CD4-positive, alpha-beta T cell (primary cell): ENCODE measurements at places on chromosomes 7 and 10.

DNA sequence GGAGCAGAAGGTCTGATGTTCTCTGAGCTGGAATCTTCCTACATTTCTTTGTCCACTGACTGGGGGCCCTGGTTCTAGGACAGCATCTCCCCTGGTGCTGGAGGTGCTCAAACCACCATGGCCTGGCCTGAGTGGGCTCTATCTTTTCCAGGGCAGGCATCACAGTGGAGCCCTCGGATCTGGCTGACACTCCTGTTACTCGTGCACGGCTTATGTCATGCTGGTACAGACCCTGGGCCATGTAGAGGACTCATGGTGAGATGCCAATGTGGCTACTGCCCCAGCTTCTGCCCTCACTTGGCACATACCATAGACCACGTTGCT is 96.0 kb downstream of the HIPK2 start:
- no peak for DNase-seq

- no peak for DNase-seq
These were observed 15.6 kb upstream of the CHST3 start for GRCh38 chr10:71948496-71949067.

DNA sequence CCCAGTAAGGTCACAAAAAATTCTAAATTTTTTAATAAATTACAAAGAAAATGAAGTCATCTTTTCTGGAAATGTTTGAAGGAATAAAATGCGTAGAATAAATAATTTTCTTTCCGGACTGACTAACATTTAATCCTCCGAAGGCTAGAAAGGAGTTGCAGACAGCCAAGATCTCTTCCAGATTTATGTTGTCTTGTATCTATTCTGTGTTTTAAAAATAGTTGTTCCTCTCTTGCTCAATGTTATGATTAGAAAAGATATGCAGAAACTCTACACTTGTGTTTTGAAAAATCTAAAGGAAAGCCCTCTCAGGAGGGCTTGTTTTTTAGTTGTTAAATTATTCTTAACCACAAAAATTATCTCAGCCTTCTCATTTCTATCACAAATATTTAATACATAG is 70.7 kb downstream of the MACC1 start:
- no peak for DNase-seq

DNA sequence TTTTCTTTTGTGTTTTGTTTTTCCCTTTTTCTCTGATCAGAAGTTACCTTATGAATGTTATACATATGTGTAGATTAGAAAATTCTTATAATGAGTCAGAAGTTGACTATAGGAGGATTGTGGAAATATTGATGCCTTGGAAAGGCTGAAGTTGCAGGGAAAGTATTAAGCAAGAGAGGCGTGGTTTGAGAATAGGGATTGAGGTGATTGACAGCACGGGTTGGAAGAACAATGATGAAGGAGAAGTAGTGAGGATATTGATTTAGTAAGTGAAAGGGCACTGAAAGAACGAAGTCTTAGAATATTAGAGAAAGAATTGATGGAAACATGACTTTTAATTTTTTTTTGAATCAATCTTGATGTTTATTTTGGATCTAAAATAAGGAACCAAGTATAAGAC is 176.0 kb downstream of the EXOC4 start:
- no peak for DNase-seq

DNA sequence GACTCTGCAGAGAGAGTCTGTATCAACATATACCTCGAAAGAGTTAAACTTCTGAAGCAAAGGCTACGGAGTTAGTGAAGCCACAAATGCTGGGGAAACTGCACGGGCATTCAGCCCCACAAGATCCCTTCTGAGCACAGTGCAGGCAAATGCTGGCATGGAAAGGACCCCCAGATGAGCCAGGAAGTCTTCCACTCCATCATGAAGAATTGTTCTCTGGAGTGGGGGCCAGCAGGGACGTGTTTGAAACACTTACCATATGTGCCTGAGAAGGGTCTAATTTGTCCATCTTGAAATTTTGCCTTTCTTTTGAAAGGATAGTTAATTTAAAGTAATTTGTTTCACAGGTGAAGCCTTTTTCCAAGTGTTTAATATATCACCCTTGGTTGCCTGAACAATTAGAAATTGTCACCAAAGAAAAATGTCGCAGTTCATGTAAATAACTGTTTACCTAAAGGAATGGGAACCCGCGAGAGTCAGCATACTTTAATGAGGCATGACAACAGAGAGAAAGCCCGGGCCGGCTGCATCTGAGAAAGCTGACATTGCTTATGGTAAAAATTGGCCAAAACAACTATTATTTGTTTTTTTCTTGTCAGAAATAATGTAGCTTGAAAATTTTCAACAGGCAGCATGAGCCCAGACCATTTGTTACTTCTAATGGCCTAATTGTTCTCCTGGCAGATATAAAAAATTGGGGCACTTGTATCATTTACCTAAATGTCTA is 287.6 kb upstream of the MGMT start:
- no peak for DNase-seq
